ENCODE measurements at places on chromosomes 11 and 22. TPM values are rescaled to one million over a fixed set of nuclear protein-coding genes. Genes with fewer than 3 reads are reported as not detected.

- no peak for DNase-seq
Measured at GRCh38 chr11:75779960-75780359, 11.4 kb downstream of the DGAT2 start.

The OR10A6 gene
- not detected for total RNA-seq

DNA sequence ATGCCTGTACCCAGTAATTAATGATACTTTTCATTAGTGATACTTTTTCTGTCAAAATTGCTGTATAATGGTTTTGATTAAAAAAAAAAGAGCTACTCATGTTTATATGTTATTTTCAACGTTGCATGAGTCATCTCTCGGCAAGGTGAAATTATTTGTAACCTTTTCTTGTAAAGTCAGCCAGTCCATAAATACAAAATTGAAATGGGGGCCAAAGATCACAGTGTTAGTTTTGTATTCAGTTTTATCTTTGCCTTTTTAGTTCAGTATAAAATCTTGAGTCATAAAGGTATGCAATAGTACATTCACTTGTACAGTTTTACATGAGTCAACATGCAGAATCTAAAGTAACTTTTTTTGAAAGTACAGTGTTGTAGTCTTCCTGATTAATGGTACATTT is 4.3 kb downstream of the ARHGEF12 start:
- no peak for DNase-seq

The LINC01488 gene
- not detected for total RNA-seq

DNA sequence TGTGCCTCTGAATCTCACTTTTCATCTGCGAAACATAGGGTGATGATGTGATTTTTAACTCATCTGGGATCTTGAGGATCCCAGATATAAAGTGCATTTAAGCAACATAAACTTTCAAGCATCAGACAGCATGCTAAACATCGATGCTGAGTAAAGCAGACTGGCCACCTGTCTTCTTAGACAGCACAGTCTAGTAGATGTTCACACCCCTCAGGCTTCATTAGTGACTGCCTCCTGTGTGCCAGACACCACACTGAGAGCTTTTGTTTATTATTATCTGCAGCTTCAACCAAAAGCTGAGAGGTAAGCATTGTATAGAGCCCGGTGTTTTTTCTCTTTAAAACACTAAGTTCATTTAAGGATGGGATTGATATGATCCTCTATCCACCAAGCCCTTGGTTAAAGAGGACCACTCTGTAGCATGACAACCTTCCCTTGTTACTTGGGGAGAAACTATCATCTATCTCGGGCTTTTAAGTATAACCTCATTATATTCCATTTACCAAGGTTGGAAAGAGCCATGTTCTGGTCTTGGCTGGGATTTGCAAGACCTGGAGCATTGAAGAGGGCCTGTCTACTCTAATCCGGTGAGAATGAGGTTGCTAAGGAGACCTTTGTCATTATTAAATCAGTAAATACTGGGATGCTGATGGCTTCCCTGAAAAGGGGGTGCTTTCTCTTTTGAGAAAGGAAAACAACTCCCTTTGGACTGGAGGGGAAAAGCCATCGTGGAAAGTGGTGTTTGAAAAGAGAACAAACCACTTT is 114.2 kb upstream of the SEZ6L start:
- no peak for DNase-seq

- no peak for DNase-seq
Measured at GRCh38 chr11:31815711-31816467, 4.8 kb upstream of the PAX6 start.

GRCh38 chr11:93512073-93512475 is 31.1 kb downstream of the SMCO4 start:
- DNase-seq: no peak

DNA sequence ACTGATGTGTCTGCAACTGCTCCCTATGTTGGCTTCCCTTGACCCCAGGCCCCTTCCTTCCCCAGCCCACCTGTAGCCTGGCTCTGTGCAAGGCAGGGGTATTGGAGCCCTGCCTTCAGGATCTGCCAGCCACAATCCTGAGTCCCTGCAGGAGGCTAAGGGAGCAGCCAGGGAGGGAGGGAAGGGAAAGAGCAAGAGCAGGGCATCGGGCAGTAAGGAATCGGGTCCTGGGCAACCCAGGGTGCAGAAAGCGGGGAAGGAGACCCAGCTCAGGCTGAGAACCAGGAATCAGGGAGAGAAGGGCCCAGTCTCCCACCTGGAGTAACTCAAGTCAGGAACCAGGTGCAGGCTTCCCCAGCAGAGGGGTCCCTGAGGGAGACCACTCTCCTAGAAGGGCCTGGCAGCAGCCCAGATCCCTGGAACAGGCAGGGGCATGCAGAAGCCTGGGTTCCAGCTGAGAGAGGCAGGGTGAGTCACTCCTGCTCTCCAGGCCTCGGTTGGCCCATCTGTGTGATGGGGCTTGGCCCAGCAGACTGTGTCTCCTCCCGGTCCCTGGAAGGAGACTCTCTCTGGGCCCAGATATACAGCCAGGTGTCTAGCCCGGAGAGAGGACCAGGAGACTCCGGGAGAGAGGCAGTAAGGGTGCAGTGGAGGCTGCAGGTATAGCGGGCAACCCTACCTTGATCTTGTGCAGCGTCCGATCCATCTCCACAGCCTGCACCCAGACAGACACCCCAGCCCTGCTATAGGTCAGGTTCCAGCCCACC is 13.4 kb downstream of the STARD10 start:
- DNase-seq: no peak

DNA sequence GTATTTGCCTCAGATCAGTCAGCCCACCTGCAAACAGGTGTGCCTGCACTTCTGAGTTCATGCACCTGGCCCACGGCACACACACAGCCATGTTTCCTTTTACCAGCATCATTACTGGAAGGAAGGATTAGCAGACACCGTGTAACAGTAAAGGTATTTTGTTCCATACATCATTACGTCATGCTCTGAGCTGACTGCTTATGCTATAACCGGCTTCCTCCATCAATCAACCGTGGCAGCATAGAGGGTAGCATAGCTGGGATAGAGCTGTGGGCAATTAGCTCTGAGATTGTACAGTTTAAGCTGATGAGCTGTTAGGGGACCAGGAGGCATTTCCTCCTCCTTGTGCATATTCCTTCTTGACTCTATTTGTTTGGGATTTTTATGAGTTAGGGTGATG is 102.4 kb downstream of the ME3 start:
- no peak for DNase-seq

- no peak for DNase-seq
Measured at GRCh38 chr11:16743478-16743877, 5.0 kb downstream of the C11orf58 start.

GRCh38 chr11:105468154-105468553 is 141.7 kb upstream of the GRIA4 start:
- no peak for DNase-seq

The MAP6 gene
- total RNA-seq: 11.6 TPM

GRCh38 chr11:90447618-90448017 is 224.8 kb upstream of the CHORDC1 start:
- no peak for DNase-seq

GRCh38 chr11:125949271-125950177 is 3.7 kb downstream of the VSIG10L2 start:
- DNase-seq: peak; percentile 72

GRCh38 chr11:61908730-61909316 is 8.5 kb downstream of the RAB3IL1 start:
- DNase-seq: no peak

The LYVE1 gene
- total RNA-seq: 292 TPM

The MAPK8IP1 gene
- total RNA-seq: 8.5 TPM

DNA sequence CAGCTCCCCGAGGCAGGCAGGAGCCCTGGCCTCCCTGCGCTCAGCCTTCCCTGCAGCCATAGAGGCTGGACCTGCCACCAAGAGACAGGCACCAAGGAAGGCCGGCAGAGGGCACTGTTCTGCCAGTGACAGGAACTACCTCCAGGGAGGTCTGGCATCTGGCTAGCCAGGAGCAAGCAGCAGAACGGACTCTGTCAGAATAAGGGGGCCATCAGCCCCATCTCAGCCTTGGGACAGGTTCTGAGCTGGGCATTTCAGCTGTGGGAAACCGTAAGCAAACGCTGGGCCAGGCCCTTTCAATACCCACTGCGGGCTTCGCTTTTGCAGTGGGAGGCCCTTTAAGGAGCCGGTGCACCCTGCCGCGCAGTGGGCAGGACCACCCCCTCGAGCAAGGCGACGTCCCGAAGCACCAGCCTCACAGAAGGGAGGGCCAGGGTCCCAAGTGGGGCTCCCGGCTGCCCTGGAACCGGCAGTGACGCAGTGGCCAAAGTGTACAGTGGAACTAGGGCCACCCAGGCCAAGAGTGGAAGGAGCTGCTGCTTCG is 18.2 kb downstream of the IFT27 start:
- DNase-seq: peak; percentile 92

DNA sequence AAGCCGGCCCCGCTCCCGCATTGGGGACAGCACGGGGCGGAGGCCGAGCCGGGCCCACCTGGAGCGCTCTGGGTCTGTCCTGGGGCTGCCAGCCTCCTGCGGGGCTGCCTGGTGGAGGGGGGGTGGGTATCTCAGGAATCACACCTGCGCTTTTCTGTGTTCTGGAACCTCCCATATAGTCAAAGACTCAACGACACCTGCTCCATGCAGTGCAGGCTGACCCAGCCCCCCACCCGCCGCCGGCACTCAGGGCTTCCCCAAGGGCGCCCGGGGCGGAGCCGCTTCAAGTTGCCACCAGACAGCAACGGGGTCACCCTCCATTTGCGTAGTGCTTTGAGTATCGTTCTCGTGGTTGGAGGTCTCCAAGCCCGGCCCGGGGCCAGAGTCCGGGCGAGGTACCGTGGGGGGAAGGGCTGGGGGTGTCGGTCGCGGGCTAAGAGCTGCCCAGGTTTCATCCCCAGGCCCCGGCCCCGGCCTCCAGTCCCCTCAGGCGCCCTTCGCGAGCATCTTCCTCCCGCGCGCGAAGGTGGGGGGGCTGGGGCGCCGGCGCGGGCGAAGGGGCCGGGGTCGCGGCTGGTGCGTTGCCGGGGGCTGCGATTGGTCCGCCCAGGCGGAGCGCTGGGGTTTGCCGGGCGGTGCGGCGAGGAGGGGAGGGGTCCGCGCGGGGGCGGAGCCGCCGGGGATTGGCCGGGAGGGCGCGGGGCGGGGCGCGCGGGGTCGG is 6.6 kb downstream of the TSPAN4 start:
- DNase-seq: no peak

The EHF gene
- total RNA-seq: not detected

DNA sequence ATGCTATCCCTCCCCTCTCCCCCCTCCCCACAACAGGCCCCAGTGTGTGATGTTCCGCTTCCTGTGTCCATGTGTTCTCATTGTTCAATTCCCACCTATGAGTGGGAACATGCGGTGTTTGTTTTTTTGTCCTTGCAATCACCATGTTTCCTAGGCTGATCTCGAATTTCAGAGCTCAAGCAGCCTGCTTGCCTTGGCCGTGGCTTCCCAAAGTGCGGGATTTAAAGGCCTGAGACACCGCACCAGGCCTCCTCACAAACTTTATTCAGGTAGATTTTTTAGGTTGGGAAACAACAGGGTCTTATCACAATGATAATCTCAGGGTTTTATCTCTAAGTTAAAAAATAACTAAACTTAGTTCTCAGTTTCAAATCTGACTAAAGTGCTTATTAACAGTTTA is 125.4 kb downstream of the LUZP2 start:
- DNase-seq: no peak

GRCh38 chr11:69150175-69150574 is 5.6 kb upstream of the SMIM38 start:
- DNase-seq: no peak

DNA sequence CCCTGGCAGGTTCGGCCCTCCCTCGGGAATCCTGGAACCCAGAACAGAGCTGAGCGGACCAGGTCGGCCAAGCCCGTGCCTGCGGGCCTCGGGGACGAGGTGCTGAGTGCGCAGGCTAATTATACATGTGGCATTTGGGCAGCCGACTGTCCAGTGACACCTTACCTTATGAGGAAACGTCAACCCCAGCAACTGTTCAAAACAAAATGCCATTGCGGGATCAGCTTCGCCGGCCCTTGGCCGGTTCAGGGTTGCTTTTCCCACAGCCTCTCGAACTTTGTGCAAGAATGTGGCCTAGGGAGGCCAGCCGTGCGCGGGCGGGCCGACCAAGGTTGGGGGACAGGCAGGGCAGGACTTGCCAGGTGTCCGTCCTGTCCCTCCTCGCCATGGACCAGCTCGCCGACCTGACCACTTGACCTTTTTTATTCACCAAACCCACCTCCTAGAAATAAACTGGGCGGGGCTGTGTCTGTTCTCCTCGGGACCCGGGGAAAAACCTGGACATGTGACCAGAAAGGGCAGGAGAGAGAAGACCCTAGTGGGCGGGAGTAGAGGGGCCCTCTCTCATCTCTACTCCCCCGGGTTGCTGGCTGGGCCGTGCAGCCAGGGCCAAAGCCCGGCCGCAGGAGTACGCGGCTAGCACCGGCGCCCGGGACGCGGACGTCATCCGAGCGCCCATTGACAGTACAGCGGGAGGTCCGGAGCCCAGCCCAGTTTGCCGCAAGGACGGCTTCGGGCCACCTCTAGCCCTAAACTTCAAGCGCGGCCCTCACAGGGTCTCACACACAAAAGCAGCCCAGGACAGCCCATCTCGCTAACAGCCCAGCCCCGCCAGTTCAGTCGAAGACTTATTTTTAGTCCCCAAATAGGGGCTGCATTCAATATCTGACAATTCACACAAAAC is 134.3 kb upstream of the C11orf58 start:
- DNase-seq: peak; percentile 90

- peak; percentile 72 for DNase-seq
Measured at GRCh38 chr11:3170044-3170755, 5.1 kb upstream of the OSBPL5 start.

DNA sequence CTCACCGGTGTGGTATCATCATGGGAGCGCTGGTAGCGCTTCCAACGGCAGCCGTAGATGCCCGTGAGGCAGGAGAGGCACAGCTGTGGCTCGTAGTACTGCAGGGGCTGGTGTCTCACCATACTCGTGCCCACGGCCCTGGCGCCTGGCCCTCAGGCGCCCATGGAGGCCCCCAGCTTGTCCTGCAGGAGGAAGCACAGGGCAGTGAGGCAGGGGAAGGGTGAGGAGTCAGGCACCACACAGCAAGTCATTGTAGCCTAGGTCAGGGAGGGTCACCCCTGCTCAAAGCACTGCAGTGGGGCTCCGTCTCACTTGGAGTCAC is 44.6 kb upstream of the KLHL35 start:
- DNase-seq: no peak

The GSC2 gene
- total RNA-seq: not detected

The APLNR gene
- 14.6 TPM for total RNA-seq

Measured in posterior vena cava (tissue), 2 donors.